ENCODE measurements at places on chromosomes 6 and 20.

GRCh38 chr6:160510199-160510598 is 153.9 kb downstream of the LPA start:
- no peak for DNase-seq

DNA sequence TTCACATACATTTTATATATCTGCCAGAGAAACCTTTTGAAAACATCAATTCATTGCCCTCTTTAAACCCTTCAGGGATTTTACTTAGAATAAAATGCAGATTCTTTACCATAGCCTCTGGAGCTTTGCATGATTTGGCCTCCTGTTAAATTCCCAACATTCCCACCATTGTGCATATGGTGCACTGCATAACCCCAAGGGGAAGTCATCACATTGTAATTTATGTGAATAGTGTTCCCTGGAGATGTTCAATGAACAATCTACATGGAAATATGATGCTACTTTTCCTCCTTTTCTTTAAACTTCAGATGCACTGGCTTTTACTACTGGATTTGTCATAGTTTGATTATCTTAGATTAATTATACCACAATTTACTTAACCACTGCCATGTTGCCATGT is 94.7 kb downstream of the PHF3 start:
- no peak for DNase-seq

DNA sequence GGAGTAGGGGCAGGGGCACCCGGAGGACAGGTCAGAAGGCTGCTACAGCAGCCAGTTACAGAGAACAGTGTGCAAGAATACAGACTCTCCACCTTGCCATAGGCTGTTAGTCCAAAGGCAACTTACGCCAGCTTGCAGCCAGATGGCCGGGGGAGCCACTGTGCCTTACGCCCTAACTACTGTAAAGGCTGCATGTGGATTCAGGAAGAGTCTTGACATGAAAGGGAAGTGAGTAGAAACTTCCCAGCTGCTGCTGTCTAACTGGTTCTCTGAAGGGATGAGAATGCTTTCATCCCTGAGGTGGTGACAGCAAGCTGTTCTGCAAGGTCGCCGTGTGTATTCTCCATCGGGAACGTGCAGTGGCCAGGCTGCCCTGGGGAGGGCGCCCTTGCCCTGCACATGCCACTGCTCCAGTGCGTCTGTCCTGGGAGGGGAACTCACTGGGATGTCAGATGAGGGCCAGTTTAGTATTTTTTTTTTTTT is 46.1 kb downstream of the LYRM4 start:
- no peak for DNase-seq

- DNase-seq: no peak
Observed at GRCh38 chr20:17709361-17710293, 9.9 kb downstream of the BANF2 start.

DNA sequence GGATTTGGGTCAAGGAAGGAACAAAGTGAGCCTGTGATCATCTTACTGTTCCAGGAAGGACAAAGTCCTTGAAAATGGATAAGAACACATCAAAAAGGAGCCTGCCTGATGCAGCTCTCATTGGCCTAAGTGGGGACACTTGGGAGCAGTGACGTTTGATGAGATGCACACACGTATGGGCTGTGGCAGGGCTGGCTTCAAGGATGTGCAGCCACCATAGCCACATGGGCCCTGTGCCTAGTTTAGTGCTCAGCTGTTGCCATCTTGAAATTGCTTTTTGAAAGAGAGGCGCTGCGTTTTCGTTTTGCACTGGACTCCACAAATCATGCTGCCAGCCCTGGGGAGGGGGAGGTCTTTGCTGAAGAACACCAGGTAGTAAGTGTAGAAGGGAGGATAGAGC is 6.6 kb upstream of the NPEPL1 start:
- DNase-seq: no peak

- no peak for DNase-seq
Observed at GRCh38 chr6:39077882-39078594, 29.5 kb downstream of the GLP1R start.

DNA sequence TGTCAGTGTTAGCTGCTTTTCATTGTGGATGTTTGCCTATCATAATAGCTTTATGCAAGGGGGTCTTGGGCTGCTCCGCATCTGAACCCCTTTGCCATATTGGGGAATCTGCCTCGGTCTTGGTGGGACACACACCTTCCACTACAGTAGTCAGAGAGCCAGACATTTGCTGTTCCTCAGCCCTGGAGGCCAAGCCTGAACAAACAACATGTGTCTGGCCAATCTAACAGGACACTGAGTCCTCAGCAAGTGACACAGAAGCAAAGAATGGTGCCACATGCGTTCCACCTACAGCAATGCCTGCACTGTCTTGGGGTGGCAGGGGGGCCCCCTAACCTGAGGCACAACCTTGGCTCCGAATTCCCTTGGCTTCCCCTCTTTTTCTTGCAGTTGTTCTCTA is 243.9 kb downstream of the LY86 start:
- DNase-seq: no peak

- no peak for DNase-seq
Observed at GRCh38 chr20:47506850-47507249, 5.2 kb downstream of the NCOA3 start.

DNA sequence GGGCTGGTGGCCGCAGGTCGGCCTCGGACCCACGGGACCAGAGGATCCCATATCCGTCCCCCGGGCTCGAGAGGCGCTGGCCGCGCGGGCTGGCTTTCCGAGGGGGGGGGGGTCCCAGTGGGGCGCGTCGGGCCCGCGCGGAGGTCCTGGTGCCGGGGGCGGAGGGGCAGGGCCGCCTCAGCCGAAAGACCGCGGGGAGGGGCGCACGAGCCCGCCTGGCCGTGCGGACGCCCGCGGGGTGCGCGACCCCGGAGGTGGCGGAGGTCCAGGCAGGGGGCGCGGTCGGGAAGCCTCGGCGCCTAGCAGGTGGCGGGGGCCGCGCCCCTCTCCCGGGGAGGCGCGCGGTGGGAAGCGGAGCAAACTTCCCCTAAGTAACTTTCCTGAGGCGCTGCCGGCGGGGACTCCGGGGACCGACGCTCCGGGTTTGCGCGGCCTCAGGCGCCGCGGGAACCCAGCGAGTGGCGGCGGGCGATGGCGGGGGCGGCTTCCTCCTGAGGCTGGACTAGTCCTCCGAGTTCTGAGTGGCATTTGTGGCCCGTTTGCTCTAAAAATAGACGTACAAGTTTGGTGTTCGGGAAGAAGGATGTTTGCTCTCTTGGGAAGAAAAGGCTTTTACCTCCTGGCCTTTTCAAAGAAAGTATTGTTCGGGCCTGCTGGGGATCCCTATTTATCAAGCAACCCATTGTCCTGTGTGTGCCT is 26.5 kb upstream of the BTBD3 start:
- DNase-seq: no peak

DNA sequence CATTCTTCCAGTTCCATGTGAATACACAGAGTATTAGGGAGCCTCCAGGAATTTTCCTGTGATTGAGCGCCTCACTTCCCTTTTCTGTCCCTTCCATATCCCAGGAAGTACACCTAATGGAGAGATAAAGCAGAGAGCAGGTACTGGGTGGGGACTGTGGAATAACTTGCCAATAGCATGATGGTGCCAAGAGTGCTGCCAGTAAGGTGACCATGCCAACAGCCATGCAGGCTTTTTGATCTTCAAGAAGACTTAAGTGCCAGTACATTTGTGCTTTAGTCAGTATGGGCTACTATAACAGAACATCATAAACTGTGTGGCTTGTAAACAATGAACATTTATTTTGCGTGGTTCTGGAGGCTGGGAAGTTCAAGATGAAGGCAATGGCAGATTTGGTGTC is 160.2 kb upstream of the RIMS1 start:
- no peak for DNase-seq

DNA sequence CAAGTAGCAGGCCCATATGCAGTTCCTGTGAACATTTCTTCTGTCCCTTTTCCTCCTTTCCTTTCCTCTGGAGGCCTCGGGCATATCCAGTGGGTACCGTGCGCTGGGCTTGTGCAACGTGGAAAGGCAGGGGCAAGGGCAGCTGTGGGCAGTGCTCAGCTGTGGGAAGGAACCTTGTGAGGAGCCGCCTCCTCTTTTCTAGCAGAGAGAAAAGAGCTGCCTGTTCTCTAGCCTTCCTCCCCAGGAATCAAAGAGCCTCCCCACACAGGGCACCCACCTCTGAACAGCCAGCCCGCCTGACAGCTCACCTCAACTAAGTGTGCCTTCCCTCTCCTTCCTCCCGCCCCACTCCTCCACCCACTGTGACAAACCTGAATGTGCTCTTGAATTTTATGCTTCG is 143.3 kb upstream of the HDDC2 start:
- DNase-seq: no peak

DNA sequence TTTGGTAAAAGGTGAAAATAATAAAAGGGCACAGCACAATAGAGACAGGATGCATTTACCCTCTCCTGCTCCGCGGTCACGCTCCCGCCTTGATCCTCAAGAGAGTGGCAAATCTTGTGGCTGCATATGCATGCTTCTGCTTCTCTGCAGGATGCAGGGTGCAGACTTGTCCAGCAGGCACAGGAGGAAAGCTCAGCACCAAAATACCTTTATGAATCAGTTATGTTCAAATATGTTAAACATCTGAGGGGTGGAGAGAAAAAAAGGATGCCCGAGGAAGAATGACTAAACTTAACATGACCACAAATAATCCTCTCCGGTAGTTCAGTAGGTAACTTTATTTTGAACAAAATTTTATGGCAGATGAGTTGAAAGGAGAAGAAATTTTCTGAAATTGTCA is 366.1 kb upstream of the SOX4 start:
- DNase-seq: no peak

DNA sequence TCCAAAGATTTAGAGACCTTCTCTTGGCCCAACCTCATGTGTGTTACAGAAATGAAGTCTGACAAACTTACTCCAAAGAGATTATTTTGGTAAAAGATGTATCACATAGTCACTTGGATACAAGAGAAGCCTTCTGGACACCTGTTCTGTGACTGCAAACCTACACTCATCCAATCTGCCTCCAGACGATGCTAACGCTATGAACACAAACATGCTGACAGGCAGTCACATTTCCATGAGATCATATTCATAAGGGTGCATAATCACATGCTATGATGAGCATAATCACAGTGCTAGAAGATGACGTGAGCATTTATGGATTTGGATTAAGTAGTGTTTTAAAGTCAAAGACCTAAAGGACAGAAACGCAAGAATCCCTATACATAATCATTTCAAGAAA is 340.2 kb downstream of the HACE1 start:
- no peak for DNase-seq

- no peak for DNase-seq
Observed at GRCh38 chr6:34476447-34476846, 10.6 kb downstream of the PACSIN1 start.

GRCh38 chr6:105235155-105235554 is 55.3 kb upstream of the POPDC3 start:
- DNase-seq: no peak

DNA sequence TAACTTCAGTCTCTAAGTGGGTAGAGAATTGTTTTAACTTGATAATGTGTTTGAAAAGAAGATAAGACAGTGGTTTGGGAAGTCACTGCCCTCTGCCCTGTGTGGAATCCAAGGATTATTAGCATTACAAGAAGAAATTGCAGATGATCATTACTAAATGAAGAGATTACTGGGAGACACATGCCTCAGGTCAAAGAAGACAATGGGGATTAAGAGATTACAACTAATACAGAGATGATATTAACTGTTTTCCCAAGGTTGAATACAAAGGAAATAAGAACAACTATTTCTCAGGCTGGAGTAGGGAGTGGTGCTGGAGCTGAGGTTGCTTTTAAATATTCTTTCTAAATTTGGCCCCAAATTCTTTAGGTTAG is 166.0 kb downstream of the TRMT11 start:
- no peak for DNase-seq

- DNase-seq: no peak
Observed at GRCh38 chr6:65671922-65672321, 35.1 kb downstream of the EYS start.

DNA sequence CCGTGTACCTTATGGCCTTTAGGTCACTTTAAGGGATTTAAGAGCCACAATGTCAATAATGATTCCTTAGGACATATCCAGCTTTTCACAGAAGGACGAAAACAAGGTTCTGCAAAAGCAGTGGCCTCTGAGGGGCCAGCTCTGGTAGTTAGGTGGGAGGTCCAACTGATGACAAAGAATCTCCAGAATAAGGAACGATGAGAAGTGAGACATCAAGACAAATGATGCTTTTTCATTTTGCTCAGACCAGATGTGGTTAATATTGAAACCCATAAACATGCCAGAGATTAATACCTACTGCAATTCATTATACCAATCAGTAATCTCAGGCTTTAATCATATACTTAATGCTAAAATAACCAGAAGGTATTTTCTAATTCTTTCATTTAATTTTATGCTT is 1.9 kb downstream of the C6orf58 start:
- no peak for DNase-seq

DNA sequence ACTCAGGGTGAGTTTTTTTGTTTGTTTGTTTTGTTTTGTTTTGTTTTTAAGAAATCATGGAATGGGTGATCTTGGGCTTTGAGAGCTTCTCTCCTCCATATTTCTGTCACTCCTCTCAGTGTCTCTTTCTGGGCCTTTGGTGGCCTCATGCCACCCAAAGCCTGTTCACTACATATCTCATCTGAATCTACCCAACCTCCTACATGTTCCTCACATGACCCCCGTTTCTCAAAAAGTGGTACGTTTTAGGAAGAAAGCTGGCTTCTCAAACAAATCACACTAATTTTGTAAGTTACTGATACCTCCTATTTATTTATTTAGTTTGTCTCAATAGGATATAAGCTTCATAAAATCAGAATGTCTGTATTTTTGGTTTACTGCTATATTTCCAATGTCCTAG is 80.0 kb downstream of the SESN1 start:
- no peak for DNase-seq

DNA sequence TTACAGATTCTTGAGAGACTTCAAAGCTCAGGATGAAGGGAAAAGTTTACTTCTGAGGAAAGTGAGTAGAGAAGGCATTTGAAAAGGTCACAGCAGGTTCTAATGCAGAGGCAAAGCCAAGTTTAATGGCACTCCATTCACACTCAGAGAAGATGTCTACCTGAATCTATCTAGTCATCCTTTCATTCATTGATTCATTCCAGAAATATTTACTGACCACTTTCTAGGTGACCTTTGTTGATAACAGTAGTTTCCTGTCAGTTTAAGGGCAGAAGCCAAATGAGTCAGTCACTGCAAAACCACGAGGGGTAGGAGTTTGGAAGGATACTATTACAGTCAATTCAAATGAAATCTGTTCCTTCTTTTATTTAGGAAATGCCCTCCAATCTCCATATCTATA is 30.8 kb downstream of the FBXO5 start:
- DNase-seq: no peak

GRCh38 chr20:14566505-14566904 is 229.1 kb upstream of the FLRT3 start:
- no peak for DNase-seq

Data from stimulated activated CD4-positive, alpha-beta T cell treated with anti-CD3 and anti-CD28 coated beads, TNF-alpha, amount 100 ng/mL, for 4 hours (primary cell).